Thymus (tissue), 14 donors: ENCODE measurements at places on chromosomes 6 and 20.
A peak's percentile ranks its signal among the peaks of the same experiment; 100 is the strongest.

- H3K4me1 ChIP-seq = no peaks in the 10 kb centered on the region
- H3K4me3 ChIP-seq = no peak overlapping the region
- H3K27ac ChIP-seq = no peak overlapping the region
- DNase-seq = no peak
These were observed 178.5 kb downstream of the SASH1 start for GRCh38 chr6:148521158-148521557.

DNA sequence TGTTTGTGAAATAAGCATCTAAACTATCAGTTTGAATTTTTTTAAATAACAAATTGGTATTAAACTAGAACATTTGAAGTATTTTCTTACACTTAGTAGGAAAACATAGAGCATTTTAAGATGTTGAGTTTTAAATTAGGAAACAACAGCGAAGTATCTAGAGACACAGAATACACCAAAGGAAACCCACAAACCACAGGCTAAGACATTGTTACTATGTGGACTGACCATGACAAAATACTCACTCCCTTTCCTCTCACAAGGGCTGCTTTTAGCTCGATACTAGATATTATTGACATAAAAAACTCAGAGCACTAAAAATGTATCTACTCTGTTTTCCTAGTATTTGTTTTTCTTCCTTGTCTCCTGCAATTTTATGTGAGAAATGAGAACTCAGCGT lies 266.0 kb upstream of the CITED2 start:
- H3K4me1 ChIP-seq = no peaks in the 10 kb centered on the region
- H3K27ac ChIP-seq = no peak overlapping the region
- H3K27me3 ChIP-seq = no peaks in the 10 kb centered on the region
- H3K4me3 ChIP-seq = no peak overlapping the region

GRCh38 chr6:150932996-150933395 lies 67.5 kb downstream of the MTHFD1L start:
- peaks cover 6% of the 10 kb centered on the region for H3K36me3 ChIP-seq
- no peak for DNase-seq
- H3K4me3 ChIP-seq = no peak overlapping the region
- H3K27ac ChIP-seq = no peak overlapping the region
- H3K4me1 ChIP-seq = no peaks in the 10 kb centered on the region

DNA sequence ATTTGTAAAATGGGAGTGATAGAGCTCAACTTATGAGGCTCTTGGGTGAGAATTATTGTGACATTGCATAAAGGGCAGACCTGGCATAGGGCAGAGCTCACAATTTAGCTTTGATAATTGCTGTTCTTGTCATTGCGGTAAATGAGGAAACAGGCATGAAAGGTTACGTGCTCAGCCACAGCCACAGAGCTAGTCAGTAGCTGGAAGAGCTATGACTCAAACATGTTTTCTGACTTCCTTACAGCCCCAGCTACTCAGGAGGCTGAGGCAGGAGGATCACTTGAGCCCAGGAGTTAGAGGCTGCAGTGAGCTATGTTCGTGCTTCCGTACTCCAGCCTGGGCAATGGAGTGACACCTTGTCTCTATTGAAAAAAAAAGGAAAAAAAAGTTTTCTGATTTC lies 3.5 kb upstream of the GHRH start:
- H3K27ac ChIP-seq = no peak overlapping the region
- no peaks in the 10 kb centered on the region for H3K27me3 ChIP-seq
- H3K36me3 ChIP-seq = no peaks in the 10 kb centered on the region

GRCh38 chr6:162532283-162533008 lies 195.1 kb downstream of the PRKN start:
- no peak for DNase-seq
- H3K36me3 ChIP-seq = no peaks in the 10 kb centered on the region
- no peak overlapping the region for H3K4me3 ChIP-seq
- H3K4me1 ChIP-seq = no peaks in the 10 kb centered on the region
- no peak overlapping the region for H3K27ac ChIP-seq
- H3K27me3 ChIP-seq = no peaks in the 10 kb centered on the region

DNA sequence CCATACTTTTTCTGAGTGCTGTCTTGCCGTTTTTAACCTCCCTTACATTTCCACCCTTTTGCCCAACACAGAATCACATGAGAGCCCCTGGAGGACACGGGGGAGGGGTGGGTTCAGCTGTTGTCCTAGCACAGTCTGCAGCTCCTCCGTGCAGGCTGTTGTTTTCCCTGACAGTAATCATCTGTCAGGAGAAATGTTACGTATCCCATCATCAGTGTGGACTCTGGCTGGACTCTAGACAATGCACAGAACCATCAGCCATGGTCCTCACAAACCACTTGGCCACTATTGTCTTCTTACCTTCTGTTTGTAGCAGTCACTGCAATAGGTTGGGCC lies 92.1 kb downstream of the RIN2 start:
- H3K27me3 ChIP-seq = no peaks in the 10 kb centered on the region
- H3K27ac ChIP-seq = no peak overlapping the region
- no peaks in the 10 kb centered on the region for H3K4me1 ChIP-seq
- no peaks in the 10 kb centered on the region for H3K36me3 ChIP-seq
- no peak overlapping the region for H3K4me3 ChIP-seq
- DNase-seq = no peak

DNA sequence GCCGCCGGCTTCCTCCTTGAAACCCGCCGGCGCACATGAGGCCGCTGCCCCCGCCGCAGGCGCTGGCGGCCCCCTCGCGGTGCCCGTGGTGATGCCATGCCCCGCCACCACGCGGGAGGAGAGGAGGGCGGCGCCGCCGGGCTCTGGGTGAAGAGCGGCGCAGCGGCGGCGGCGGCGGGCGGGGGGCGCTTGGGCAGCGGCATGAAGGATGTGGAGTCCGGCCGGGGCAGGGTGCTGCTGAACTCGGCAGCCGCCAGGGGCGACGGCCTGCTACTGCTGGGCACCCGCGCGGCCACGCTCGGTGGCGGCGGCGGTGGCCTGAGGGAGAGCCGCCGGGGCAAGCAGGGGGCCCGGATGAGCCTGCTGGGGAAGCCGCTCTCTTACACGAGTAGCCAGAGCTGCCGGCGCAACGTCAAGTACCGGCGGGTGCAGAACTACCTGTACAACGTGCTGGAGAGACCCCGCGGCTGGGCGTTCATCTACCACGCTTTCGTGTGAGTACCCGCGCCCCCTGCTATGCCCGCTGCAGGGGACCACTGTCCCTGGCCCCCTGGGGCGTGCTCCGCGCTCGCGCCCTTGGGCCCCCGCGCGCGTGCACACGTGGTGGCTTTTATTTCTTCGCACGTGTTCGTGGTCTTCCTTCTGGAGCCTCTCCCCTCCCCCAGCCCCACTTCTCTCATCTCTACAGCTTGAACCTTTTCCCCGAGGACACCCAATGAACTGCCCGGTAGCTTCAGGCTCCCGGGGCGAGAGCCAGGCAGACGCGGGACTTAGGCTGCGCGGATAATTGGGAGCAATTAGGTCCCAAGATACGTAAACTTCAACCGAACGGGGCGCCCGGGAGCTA lies 453 bp downstream of the KCNQ5 start:
- DNase-seq = no peak
- H3K27ac ChIP-seq = peak overlapping the region; percentile 1

DNA sequence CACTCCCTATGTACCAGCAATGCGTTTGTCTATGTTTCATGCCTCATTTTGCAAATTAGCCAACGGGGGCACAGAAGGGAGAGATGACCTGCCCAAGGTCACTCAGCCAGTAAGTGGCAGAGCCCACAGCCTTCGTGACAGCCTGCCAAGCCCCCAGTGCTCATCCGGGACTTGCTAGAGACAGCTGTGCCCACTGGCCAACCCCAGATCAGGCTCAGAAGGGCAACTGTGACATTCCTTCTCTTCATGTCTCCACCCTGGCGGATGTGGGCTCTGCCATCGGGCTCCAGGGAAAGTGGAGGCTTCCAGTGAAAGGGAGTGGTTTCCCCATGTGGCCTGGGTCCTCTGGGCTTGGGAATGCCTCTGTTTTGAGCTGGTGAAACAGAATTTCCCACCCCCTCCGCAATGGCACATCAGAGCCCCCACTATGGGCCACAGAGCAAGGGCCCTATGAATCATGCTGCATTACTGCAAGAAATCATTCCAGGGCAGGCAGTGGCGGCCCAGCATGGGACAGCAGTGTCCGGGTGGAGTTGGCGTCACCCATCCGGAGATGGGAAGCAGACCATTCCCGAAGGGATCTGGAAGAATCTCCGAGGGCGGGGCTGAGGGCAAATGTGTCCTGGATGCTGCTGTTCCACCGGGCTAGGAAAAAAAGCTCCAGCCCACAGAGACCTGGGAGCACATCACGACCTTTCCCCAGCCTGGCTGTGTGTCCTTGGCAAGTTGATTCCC lies 9.1 kb downstream of the RSPO4 start:
- H3K36me3 ChIP-seq = no peaks in the 10 kb centered on the region
- DNase-seq = no peak
- no peaks in the 10 kb centered on the region for H3K4me1 ChIP-seq
- no peak overlapping the region for H3K27ac ChIP-seq
- no peak overlapping the region for H3K4me3 ChIP-seq

- DNase-seq = peak; percentile 13
- H3K4me3 ChIP-seq = peak overlapping the region; percentile 85
- peaks cover 34% of the 10 kb centered on the region for H3K4me1 ChIP-seq
- no peaks in the 10 kb centered on the region for H3K36me3 ChIP-seq
These were observed 1.0 kb downstream of the TRERF1 start for GRCh38 chr6:42450477-42451332.

DNA sequence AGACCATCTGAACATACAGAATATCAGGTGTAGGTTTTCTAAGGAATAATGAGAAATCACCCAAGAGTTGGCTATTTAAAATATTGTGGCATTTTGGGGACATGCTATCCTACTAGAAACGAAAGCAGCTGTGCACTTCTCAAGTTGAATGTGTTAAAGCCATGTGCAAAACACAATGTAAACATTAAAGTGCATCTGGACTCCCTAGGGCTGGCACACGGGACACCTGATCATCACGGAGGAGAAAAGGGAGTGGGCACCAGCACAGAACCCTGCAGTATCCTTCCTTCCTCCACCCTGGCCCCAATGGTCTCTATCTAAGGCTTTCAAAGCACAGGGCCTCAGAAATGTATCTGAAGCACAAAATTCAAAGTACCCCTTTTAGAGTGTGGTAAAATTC lies 94.3 kb downstream of the INSM1 start:
- DNase-seq = no peak
- peaks cover 19% of the 10 kb centered on the region for H3K4me1 ChIP-seq
- H3K36me3 ChIP-seq = peaks cover 7% of the 10 kb centered on the region
- H3K27ac ChIP-seq = no peak overlapping the region
- H3K27me3 ChIP-seq = no peaks in the 10 kb centered on the region
- H3K4me3 ChIP-seq = no peak overlapping the region

GRCh38 chr6:72032086-72032485 lies 145.7 kb downstream of the RIMS1 start:
- H3K4me3 ChIP-seq = no peak overlapping the region
- H3K27me3 ChIP-seq = no peaks in the 10 kb centered on the region
- H3K27ac ChIP-seq = no peak overlapping the region
- no peaks in the 10 kb centered on the region for H3K4me1 ChIP-seq
- no peaks in the 10 kb centered on the region for H3K36me3 ChIP-seq

DNA sequence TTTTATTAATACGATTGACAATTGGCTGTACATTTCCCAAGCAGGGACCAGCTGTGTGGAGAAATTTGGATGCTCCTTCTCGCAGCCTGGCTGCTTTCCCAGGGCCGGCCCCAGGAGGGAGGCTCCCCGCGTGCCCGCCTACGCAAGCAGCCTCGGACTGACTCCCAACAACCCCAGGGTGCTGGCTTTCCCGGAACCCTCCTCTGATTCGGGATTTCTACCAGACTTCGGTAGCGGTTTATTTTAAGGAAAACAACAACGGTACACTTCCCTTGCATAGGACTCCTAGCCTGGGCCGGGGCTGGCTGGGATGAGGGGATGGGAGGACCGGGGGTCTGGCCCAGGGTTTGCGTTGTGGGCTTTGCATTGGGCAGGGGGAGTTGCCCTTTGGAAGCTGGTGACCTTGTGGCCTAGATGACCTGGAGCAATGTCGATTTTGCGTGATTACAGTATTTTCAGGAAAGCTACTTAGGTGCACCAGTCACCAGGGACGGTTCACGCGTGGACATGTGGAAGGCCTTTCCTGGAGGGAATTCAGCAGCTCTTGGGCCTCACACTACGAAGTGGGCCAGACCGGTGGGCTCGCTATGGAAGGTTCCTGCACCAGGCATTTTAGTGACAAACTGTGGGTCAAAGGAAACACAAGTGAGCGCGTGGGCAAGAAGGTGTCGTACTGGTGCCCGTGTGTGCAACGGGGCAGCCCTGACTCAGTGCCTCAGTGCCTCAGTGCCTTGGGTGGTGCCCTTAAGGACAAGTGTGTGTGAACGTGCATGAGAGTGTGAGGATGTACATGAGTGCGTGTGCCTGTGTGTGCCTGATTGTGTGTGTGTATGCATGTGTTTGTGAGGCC lies 20.7 kb upstream of the PHACTR3 start:
- H3K4me3 ChIP-seq = no peak overlapping the region
- DNase-seq = no peak
- H3K36me3 ChIP-seq = no peaks in the 10 kb centered on the region
- no peaks in the 10 kb centered on the region for H3K4me1 ChIP-seq
- H3K27me3 ChIP-seq = peaks cover 17% of the 10 kb centered on the region
- no peak overlapping the region for H3K27ac ChIP-seq

DNA sequence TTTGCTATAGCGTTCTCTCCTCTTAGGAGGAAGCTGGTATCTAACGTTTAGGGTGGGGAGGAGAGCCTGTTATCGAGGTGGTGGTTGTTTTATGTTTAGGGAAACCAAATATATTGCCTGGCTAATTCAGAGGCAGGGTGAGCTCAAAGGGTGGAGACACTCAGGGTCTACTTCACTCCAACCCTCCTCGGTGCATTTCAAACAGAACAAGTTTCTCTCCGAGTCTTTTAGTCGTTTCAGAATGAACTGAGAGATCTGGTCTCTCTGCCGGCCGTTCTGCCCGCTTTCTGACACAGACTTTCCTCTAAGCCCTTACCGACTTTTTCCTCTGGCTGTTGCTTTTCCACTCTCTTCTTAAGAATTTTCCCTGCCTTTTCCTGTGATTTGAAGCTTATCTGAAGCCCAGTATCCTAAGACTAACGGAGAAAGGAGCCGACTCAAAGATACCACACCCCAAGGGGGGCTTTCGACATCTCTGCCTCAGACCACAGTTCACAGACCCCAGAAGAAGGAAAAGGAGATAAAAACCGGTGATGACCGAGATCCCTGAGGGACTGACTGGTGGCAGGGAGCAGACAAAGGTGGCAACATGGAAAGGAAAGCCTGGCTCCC lies 865 bp downstream of the STK38 start:
- peak overlapping the region; percentile 96 for H3K4me3 ChIP-seq
- H3K36me3 ChIP-seq = peaks cover 7% of the 10 kb centered on the region
- H3K27ac ChIP-seq = peak overlapping the region; percentile 92

GRCh38 chr6:15901141-15902115 lies 227.5 kb upstream of the MYLIP start:
- no peak for DNase-seq
- no peak overlapping the region for H3K27ac ChIP-seq
- no peaks in the 10 kb centered on the region for H3K36me3 ChIP-seq
- H3K4me1 ChIP-seq = peaks cover 2% of the 10 kb centered on the region
- H3K4me3 ChIP-seq = no peak overlapping the region
- no peaks in the 10 kb centered on the region for H3K27me3 ChIP-seq

DNA sequence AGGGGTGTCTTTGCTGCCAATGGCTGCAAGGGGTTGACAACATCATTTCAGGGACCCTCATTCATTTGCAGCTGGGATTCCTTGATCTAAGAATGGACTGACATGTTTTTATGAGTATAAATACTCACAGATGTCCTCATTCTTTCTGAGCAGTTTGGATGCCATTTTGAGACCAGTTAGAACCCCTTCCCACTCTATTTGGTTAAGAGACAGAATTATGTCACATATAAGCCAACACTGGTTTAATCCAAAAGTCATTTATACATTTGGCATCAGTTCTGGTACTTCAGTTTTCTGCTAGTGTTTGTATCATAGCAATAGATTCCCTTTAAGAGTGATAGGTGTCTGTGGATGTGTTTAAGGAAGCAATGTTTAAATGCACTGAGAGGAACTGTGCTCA lies 248.8 kb downstream of the SAMD5 start:
- no peaks in the 10 kb centered on the region for H3K4me1 ChIP-seq
- H3K27ac ChIP-seq = no peak overlapping the region
- DNase-seq = no peak
